Non-pigmented ciliary epithelial cell (primary cell): ENCODE measurements at places on chromosomes 13 and 19.

DNA sequence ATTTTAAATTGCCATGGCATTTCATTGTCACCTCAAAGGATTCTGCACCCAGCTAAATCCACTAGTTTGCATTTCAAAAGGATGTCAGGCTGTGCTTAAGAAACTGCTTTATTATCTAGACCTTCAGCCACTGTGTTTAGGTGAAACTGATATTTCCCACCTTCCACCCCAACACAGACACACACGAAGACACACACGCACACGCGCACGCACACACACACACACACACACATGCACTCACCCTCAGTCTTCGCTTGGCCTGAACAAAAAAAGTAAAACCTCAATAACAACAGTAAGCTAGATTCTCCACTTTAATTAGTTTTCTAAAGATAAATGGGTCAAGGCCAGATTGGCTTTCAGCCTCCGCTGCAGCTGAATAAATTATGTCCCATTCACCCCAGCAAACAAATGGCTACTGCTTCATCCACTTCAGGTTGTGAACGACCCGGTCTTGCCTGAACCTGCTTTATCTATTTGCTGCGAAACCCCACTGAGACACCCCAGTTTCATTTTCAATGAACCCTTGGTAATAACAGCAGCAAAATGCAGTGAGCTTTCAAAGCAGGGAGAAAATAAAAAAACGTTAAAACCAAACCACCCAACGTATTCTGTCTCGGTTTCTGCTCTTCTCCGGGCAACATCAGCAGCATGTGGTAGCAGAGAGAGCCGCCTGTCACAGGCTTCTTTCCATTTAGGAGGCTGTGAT lies 166.8 kb downstream of the DCT start:
- DNase-seq: no peak

- no peak for DNase-seq
Observed at GRCh38 chr13:74036373-74036772, 97.8 kb downstream of the KLF12 start.

DNA sequence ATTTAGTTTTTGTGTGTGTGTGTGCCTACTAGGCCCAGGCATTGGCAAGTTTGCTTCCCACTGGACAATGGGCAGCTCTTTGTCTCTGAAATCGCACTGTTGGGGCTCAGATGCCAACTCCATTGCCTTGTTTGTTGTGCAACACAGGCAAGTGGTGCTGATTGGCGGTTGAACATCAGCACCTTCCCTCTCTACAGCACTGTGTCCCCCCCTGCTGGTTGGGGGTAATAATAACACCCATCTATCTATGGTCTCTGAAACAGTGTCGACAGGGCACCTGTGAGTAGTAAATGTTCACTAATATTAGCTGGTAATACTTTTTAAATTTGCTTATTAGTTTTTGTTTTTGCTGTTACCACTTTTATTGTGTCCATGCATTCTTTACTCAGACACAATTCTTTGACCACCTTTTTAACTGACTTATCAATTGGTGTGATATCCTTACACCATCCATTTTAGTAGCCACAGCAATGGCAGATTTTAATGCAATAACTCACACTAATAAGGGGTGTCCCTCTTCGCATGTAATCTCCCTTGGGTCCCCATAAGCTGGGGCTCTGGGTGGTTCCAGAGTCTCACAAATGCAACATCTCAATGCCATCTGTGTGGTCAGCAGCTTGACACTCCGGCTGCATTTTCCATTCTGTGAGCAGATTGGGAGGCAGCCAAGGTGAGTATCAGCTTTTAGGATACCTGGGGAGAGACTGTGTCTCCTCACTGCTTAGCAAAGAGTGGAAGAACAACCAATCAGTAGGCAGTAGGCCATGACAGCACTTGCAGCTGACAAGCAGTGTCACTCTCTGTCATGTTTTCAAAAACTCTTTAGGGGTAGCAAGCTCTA lies 47.7 kb upstream of the UQCRFS1 start:
- no peak for DNase-seq

- DNase-seq: no peak
Observed at GRCh38 chr13:49956131-49956530, 20.0 kb upstream of the SPRYD7 start.

DNA sequence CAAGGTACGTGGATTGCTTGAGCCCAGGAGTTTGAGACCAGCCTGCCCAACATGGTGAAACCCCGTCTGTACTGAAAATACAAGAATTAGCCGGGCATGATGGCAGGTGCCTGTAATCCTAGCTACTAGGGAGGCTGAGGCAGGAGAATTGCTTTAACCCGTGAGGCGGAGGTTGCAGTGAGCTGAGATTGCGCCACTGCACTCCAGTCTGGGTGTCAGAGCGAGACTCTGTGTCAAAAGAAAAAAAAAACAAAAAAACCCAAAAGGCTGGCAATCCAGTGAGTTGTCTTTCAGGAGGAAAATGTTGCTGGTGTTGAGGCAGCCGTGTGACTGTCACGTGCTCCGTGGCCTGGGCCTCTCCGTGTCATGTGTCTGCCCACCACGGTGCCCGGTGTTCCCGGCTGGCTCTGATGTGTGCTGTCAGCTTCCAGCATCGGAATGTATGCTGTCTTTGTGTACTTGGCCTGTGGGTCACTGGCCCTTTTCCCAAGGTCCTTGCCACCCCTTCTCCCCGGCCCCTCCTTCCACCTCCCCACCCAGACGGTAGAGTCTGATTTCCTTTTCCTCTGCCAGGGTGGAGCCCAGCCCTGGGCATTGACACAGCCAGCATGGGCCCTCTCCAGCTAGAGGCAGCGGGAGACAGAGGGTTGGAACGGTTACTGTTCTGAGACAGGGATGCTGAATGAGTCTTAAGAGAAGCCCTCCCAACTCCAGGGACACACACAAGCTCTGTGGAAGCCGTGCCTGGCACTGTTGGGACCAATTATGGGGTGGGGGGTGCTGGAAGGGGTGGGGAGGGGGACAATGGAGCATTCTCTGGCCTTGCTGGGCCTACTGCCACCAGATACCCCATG lies 7.2 kb upstream of the TUBB4A start:
- DNase-seq: no peak

DNA sequence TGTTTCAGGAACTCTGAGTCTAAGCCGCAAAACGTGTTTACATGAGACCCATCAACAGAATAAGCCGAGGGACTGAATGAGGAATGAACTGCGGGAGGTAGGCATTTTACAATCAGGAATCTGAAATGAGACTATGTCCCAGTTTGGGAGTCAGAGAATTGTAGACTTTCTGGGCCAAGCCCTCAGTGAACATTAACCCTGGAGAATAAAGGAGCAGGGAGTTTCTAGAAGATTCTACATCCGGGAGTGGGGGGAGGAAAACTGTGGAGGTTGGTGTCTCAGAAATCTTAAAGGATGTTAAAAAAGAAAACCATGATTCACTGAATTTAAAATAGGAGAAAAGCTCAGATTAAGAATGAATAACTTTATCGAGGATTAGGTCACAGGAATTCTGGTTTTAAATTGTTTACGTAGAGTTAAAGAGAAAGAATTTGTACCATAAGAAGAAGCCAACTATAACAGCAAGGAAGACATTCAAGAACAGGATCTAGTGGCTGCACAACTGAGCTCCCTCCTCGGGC lies 18.5 kb downstream of the RFX2 start:
- no peak for DNase-seq
